ENCODE measurements at places on chromosomes 6 and 20.

DNA sequence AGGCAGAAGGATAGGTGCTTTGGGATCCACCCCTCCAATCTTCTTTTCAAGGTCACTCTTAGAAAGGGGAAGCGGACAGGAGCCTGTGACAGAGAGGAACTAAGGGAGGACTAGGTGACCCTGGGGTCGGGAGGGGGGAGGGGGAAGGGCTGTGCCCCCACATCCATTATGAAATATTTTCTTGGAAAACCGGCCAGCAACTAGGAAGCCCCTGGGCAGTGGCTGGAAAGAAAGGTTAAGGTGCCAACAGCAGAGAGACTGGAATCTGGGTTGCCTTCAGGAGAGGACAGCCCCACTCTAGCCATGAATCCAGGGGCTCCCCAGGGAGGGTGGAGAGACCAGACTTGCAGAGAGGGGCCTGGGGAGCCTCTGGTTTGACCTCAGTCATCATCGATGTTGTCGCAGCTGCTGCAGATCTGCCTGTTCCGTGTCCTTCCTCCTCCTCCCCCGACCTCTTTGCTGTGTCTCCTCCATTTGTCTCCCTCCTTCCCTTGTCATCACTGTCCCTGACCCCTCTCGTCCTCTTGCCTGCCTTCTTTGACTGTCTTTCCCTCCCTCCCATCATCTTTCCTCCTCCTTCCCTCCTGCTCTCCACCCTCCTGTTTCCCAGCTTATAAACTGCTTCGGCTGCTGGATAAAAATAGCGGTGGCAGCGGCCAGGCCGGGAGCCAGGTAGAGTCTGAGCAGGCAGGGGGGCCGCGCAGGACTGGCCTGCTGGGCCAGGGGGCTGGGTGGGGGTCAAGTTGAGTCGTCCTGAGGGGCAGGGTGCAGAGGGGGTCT lies 3.2 kb downstream of the SLC29A1 start:
- peaks cover 26% of the 10 kb centered on the region for H3K36me3 ChIP-seq
- no peak overlapping the region for H3K4me3 ChIP-seq
- H3K27me3 ChIP-seq, result no peaks in the 10 kb centered on the region
- H3K4me1 ChIP-seq, result peaks cover 35% of the 10 kb centered on the region
- H3K27ac ChIP-seq, result peak overlapping the region; percentile 36

DNA sequence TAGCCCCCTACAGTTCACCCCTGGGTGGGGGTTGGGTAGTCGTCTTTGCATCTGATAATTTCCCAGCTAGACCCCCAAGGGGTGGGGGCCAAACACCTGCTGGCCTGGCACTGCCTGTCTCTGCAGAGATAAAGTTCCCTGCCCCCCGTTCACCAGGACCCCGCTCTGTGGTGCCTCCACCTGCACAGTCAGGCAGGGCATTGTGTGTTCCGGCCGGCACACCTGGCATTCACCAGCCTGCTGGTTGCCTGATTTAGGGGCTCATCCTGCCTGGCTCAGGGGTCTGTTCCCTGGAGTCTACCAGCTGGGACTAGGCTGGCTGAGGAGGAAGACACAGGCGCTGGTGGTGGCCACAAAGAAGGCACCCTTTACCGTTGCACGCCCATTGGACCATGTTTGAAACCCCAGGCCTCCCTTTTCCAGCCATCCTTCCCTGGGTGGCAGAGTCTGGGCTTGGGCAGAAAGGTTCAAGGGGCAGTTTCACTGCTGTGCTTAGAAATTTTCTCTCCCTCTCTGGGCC lies 30.8 kb upstream of the SCRT2 start:
- no peak overlapping the region for H3K4me3 ChIP-seq
- peaks cover 5% of the 10 kb centered on the region for H3K27me3 ChIP-seq
- no peaks in the 10 kb centered on the region for H3K36me3 ChIP-seq
- no peak overlapping the region for H3K27ac ChIP-seq

- no peaks in the 10 kb centered on the region for H3K27me3 ChIP-seq
- H3K27ac ChIP-seq, result peak overlapping the region; percentile 93
- peaks cover 18% of the 10 kb centered on the region for H3K4me1 ChIP-seq
- H3K36me3 ChIP-seq, result peaks cover 9% of the 10 kb centered on the region
- peak; percentile 66 for DNase-seq
- peak overlapping the region; percentile 64 for H3K4me3 ChIP-seq
Measured at GRCh38 chr6:28137505-28137981, 4.1 kb upstream of the ZKSCAN8 start.

- no peaks in the 10 kb centered on the region for H3K27me3 ChIP-seq
- H3K4me3 ChIP-seq, result no peak overlapping the region
- no peaks in the 10 kb centered on the region for H3K36me3 ChIP-seq
- no peaks in the 10 kb centered on the region for H3K4me1 ChIP-seq
- H3K27ac ChIP-seq, result no peak overlapping the region
Measured at GRCh38 chr6:118871331-118871730, 22.6 kb upstream of the ASF1A start.

DNA sequence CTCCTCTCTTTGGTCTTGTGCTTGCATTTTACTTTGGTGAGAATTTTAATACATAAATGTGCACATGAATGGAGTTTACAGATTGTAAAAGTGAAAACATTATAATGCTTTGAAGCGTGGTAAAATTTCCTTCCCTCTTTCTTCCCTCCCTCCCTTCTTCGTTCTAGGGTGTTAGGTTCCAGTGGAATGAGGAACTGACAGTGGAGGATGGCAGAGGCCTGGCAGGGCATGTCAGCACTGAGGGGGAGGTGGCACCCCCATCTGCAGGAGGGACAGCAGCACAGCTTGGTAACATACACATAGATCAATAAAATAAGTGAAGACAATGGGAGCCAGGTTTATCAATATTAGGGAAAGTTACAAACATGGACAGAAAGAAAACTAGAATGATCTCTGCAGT lies 47.5 kb downstream of the RNASET2 start:
- H3K4me1 ChIP-seq, result no peaks in the 10 kb centered on the region
- no peak for DNase-seq
- no peak overlapping the region for H3K4me3 ChIP-seq
- no peaks in the 10 kb centered on the region for H3K36me3 ChIP-seq

GRCh38 chr6:155174576-155175211 lies 89.1 kb upstream of the CLDN20 start:
- H3K27ac ChIP-seq, result no peak overlapping the region
- no peak overlapping the region for H3K4me3 ChIP-seq
- no peaks in the 10 kb centered on the region for H3K36me3 ChIP-seq
- H3K27me3 ChIP-seq, result no peaks in the 10 kb centered on the region
- DNase-seq, result peak; percentile 90
- H3K4me1 ChIP-seq, result peaks cover 25% of the 10 kb centered on the region

- no peaks in the 10 kb centered on the region for H3K4me1 ChIP-seq
- DNase-seq, result no peak
- no peak overlapping the region for H3K4me3 ChIP-seq
- H3K27me3 ChIP-seq, result no peaks in the 10 kb centered on the region
Measured at GRCh38 chr20:19940988-19941460, 76.1 kb upstream of the NAA20 start.

DNA sequence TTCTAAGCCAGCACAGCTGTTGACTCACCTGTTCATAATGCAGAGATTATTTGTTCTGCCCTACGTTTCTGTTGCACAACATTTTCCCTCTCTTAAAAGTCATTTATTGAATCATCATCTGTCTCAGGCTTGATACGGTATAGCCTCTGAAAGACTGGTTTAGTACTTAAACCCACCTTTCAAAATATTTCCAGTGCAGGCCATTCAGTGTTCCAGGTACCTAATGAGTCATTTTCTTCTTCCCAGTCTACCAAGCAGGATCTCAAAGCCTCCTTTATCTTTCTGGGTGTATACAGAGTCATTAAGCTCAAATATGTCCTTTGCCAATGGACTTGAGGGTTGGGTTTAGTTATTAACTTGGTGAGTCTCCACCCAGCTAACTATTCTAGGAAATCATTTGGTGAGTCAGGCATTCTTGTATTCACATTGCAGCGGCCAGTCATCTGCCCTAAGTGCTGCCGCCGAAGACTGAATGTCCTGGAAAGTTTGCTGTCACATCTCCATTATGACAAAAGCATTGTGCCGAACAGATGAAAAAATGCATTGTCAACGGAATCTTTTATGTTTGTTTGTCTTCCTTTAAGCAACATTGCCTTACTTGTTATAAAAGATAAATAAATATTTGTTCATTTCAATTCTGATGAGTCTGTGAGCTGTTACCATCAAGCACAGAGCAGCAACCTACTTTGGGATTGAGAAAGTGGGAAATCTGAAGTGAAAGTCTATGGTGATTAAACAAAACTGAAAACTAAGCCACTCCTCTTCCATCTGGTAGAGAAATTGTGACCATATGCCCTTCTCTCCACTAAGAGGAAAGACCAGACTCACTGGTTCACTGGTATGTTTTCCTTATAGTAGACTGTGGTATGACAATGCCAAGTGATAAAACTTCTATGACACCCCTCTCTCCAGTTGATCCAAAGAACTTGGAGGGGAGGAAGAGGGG lies 14.3 kb upstream of the FAM135A start:
- no peaks in the 10 kb centered on the region for H3K27me3 ChIP-seq
- peak; percentile 42 for DNase-seq
- no peak overlapping the region for H3K4me3 ChIP-seq
- H3K36me3 ChIP-seq, result no peaks in the 10 kb centered on the region
- no peak overlapping the region for H3K27ac ChIP-seq
- no peaks in the 10 kb centered on the region for H3K4me1 ChIP-seq

DNA sequence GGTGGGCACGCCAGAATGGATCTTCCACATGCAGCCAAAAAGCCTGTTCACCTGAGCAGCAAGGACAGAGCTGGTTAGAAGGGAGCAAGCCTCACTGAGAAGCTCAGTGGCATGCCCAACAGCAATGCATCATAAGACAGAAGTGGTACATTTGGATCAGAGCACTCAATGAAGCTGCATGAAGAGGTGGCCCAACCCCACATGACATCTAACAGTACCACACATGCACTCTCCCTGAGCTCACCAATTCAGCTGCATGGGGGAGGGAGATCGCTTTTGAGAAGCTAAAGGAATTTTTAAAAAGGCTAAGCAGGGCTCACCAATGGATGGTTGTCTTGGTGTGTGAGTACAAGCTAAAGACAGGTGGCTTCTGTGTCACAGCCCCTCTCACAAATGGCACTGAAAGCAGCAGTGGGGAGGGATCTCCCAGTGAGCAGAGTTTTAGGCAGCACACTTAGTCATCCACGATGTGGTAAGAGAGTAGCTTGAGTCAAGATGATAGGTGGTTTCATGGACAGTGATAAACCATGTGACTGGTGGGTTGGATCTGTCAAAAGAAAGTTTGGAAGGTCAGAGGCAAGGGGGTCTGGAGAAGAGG lies 166.6 kb upstream of the TAB2 start:
- no peaks in the 10 kb centered on the region for H3K4me1 ChIP-seq
- no peak for DNase-seq
- H3K4me3 ChIP-seq, result no peak overlapping the region
- no peak overlapping the region for H3K27ac ChIP-seq
- H3K27me3 ChIP-seq, result no peaks in the 10 kb centered on the region

GRCh38 chr20:10951216-10951615 lies 277.4 kb upstream of the JAG1 start:
- no peaks in the 10 kb centered on the region for H3K36me3 ChIP-seq
- no peaks in the 10 kb centered on the region for H3K27me3 ChIP-seq
- H3K4me3 ChIP-seq, result no peak overlapping the region
- DNase-seq, result no peak
- no peaks in the 10 kb centered on the region for H3K4me1 ChIP-seq

GRCh38 chr6:42532038-42532669 lies 31.7 kb upstream of the UBR2 start:
- H3K27me3 ChIP-seq, result no peaks in the 10 kb centered on the region
- DNase-seq, result peak; percentile 72
- no peaks in the 10 kb centered on the region for H3K36me3 ChIP-seq
- H3K4me1 ChIP-seq, result no peaks in the 10 kb centered on the region

GRCh38 chr20:20743511-20744169 lies 31.2 kb upstream of the RALGAPA2 start:
- no peaks in the 10 kb centered on the region for H3K27me3 ChIP-seq
- H3K27ac ChIP-seq, result peak overlapping the region; percentile 97
- DNase-seq, result peak; percentile 97
- H3K36me3 ChIP-seq, result no peaks in the 10 kb centered on the region
- H3K4me3 ChIP-seq, result peak overlapping the region; percentile 6
- H3K4me1 ChIP-seq, result peaks cover 62% of the 10 kb centered on the region

- DNase-seq, result no peak
- peaks cover 7% of the 10 kb centered on the region for H3K36me3 ChIP-seq
- no peak overlapping the region for H3K27ac ChIP-seq
- no peaks in the 10 kb centered on the region for H3K27me3 ChIP-seq
Measured at GRCh38 chr6:111326563-111326962, 156.5 kb downstream of the REV3L start.

- H3K27ac ChIP-seq, result no peak within 1 kb of the TSS
- H3K4me3 ChIP-seq, result no peak within 1 kb of the TSS
- H3K27me3 ChIP-seq, result peaks cover 25% of the 10 kb centered on the region
- no peaks in the 10 kb centered on the region for H3K36me3 ChIP-seq
- no peak for DNase-seq
Measured at GRCh38 chr20:6053776-6054688, at the start of gene LRRN4. Gene LRRN4 (minus strand): TSS chr20:6054060. CDS start chr20:6052799, 1,261 bp downstream.

GRCh38 chr20:24999568-24999967 lies 7.0 kb upstream of the APMAP start:
- DNase-seq, result no peak
- H3K36me3 ChIP-seq, result no peaks in the 10 kb centered on the region
- no peak overlapping the region for H3K4me3 ChIP-seq

DNA sequence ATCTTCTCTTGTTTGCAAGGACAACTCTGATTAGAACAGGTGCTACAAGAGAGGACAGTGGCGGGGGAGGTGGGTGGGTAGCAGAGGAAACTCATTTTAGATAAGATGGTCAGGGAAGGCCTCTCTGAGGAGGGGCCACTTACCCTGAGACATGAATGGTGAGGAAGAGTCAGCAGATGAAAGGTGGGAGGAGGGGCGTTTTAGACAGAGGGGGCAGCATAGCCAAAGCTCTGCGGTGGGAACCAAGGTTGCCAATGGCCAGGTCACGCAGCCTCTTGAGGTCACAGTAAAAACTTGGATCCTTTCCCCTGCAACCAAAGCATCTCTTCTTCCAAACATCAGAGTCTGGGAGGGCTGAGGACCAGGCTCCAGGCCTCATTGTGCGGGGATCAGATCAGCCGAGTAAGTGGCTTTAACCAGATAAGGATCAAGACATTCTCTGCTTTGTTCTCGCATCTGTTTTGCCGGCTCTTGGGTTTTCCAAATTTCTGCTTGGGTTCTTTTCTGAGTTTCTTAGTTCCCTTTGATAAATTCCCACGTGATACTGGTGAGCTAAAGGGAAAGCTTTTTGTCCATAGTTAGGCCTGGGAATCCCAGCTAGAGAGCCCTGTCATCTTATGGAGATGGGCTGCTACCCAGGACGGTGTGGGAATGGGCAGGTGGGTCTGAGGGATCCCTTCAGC lies 5.5 kb upstream of the CD40 start:
- H3K27me3 ChIP-seq, result peaks cover 38% of the 10 kb centered on the region
- H3K4me1 ChIP-seq, result no peaks in the 10 kb centered on the region
- H3K36me3 ChIP-seq, result no peaks in the 10 kb centered on the region
- H3K4me3 ChIP-seq, result no peak overlapping the region
- DNase-seq, result no peak
- no peak overlapping the region for H3K27ac ChIP-seq

GRCh38 chr6:117616391-117617209 lies 14.3 kb upstream of the GOPC start:
- H3K4me3 ChIP-seq, result no peak overlapping the region
- no peak for DNase-seq
- no peaks in the 10 kb centered on the region for H3K4me1 ChIP-seq
- H3K27me3 ChIP-seq, result peaks cover 7% of the 10 kb centered on the region

- H3K4me3 ChIP-seq, result no peak overlapping the region
- H3K4me1 ChIP-seq, result no peaks in the 10 kb centered on the region
- no peak overlapping the region for H3K27ac ChIP-seq
- no peaks in the 10 kb centered on the region for H3K36me3 ChIP-seq
- DNase-seq, result no peak
Measured at GRCh38 chr6:137601471-137601870, 107.3 kb upstream of the OLIG3 start.

All from A673 (cell line).